RCC 7860 (cell line): ENCODE measurements at places on chromosomes 16 and 17.

DNA sequence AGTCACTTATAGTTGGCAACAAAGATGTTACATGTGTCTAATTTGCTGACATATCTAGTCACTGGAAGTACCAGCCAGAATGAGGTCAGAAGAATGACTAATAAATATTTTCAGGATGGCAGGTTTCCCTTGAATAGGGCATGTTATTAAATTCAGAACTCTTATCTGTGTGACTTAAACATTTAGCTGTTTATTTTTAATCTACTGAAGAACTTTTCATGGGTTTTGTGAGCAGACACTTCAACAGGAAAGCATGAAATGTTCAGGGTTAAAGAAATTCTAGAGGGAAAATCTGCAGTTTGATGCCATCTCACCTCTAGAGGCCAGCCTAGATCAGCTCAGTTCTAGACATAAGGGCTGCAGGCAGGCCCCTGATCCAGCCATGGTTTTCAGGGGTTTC lies 13.2 kb downstream of the JPT2 start:
- DNase-seq: peak; percentile 82

- DNase-seq: no peak
These were observed 23.5 kb upstream of the ITGB4 start for GRCh38 chr17:75697651-75698291.

GRCh38 chr16:71293919-71294318 lies 4.7 kb upstream of the CMTR2 start:
- DNase-seq: no peak

DNA sequence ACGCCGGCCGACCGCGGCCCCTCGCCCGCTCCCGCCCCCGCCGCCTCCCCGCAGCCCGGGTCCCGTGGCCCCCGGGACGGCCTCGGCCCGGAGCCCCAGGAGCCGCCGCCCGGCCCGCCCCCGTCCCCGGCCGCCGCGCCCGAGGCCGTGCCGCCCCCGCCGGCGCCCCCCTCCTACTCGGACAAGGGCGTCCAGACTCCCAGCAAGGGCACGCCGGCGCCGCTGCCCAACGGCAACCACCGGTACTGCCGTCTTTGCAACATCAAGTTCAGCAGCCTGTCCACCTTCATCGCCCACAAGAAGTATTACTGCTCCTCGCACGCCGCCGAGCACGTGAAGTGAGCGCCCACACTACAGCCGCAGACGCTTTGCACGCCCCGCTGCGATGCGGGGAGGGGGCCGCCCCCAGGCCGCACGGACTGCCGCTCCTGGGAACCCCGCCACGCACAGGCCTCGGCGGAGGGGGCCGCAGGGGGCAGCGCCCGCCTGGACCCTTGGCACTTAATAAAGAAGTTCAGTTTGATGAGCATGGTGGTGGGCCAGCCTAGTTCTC lies 35.5 kb upstream of the ZC3H18 start:
- DNase-seq: peak; percentile 16

GRCh38 chr17:5913032-5913531 lies 157.1 kb upstream of the WSCD1 start:
- no peak for DNase-seq

DNA sequence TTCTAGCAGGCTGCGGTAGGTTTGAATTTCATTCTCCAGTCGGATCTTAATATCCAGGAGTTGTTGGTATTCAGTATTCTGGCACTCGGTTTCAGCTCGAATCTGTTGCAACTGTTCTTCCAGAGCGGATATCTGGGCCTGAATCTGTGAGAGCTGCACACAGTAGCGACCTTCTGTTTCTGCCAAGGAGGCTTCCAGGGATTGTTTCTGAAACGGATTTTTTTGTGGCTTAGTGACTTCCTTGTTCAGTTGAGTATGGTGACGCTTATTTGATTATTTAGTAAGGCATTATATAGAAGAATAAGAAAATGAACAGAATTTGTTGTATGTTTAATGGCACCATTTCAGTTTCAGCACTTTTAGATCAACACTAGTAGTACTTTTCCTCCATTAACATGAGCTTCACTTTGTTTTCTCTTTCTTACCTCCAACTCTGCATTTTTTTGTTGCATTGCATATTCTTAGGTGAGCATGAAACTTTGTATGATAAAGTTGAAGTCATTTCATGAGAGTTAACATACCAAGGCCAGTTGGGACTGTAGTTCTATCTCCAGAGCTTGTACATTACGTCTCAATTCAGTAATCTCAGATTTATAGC lies 2.8 kb downstream of the KRT10 start:
- no peak for DNase-seq

DNA sequence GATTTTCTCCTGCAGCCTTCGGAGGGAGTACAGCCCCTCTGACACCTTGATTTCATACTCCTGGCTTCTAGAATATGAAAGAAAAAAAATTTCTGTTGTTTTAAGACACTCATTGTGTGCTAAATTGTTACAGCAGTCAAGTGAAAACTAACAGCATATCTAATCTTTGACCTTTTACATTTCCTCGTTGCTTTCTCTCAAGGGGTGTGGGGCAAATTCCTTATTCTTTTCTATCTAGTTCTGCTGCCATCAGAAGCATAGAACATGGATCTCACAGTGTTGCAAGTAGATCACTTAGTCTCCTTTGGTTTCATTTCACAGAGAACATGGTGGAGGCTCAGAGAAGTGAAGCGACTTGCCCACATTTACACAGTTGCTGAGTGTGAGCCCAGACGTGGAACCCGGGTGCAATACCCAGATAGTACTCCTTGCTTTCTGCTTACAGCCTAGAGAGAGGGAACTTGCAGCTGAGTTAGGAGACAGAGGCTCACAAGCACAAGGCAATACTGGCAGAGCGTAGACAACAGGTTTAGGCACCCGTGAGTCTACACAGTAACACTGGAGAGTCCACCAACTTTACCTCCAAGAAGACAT lies 28.7 kb upstream of the MMD start:
- DNase-seq: no peak

GRCh38 chr16:69858191-69859104 lies 92.7 kb upstream of the CLEC18A start:
- DNase-seq: no peak

- no peak for DNase-seq
These were observed 17.7 kb downstream of the BRD7 start for GRCh38 chr16:50351116-50351515.

DNA sequence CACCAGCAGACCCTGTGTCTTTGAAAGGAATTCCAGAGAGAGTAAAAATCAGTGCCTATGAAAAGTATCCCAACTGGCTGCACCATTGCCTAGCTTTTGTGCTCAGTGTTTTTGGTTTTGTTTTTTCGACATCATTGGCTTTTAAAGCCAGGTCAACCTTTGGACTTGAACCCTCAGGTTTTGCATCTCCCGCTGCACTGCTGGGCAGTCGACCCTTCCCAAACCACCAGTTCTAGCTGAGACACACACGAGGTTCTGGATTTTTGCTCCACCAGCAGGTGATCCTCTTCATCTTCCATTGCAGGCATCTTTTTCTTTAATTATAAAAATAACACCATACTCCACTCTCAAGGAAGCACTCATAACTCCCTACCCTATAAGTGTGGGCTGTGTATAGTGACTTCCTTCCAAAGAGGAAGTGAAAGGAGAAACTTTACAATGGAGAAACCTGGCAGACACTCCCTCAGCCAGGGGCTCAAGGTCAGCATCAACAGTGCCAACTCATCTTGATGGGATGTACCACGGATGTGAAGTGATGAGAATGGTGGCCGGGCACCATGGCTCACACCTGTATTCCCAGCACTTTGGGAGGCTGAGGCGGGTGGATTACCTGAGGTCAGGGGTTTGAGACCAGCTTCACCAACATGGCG lies 57.8 kb downstream of the BMERB1 start:
- no peak for DNase-seq

- DNase-seq: no peak
These were observed 49.1 kb downstream of the ARHGAP17 start for GRCh38 chr16:24966031-24966430.

- no peak for DNase-seq
These were observed 137.1 kb downstream of the TRIM37 start for GRCh38 chr17:58969612-58970011.

GRCh38 chr17:64057701-64058263 lies 37.3 kb upstream of the ICAM2 start:
- DNase-seq: no peak

GRCh38 chr17:78117027-78117981 lies 11.3 kb downstream of the TMC6 start:
- DNase-seq: no peak

GRCh38 chr16:1047801-1048200 lies 24.7 kb upstream of the SSTR5 start:
- no peak for DNase-seq
